ENCODE measurements at places on chromosomes 4 and X. TPM values are rescaled to one million over a fixed set of nuclear protein-coding genes. Genes with fewer than 3 reads are reported as not detected.

GALNT7 gene
- 10.0 TPM for polyA plus RNA-seq

DNA sequence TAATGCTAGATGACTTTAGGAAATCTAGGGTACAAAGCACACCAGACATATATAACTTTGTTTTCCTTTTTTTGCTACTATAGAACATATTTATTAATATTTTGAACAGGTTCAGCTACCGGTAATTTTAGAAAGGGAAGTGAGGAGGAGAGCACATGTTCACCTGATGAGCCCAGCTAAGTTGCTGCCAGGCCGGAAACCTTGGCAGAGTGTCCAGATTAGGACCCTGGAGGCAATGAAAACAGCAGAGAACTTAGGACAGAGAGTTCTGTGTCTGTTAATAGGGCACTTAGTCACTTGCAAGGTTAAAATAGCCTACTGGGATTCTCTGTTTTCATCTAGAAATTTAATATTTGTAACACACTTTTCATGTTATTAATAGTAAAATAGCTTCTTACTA lies 348.9 kb upstream of the CPEB2 start:
- DNase-seq, result no peak
- H3K27me3 ChIP-seq, result no peaks in the 10 kb centered on the region
- no peaks in the 10 kb centered on the region for H3K4me1 ChIP-seq
- no peak overlapping the region for H3K4me3 ChIP-seq
- H3K36me3 ChIP-seq, result no peaks in the 10 kb centered on the region

NEXMIF gene
- polyA plus RNA-seq, result not detected

DNA sequence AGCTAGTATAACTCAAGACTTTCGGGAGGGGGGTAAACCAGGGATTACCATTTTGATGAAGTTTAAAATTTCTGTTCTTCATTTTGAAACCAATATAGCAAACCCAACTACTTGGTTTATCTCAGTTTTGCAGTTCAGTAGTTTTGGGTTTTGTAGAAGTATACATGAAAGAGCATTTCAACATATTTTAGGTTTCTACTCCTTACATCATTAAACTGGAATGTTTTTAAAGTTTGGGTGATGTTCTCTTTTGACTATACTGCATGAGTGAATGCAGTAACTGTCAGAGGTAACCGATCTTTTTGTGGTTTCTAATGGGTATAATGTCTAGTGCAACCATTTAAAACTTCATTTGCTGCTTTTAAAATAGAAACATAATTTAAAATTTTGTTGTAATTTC lies 248.3 kb upstream of the MAD2L1 start:
- H3K4me3 ChIP-seq, result no peak overlapping the region
- no peaks in the 10 kb centered on the region for H3K27me3 ChIP-seq
- H3K36me3 ChIP-seq, result no peaks in the 10 kb centered on the region
- H3K27ac ChIP-seq, result no peak overlapping the region
- no peaks in the 10 kb centered on the region for H3K4me1 ChIP-seq

BBS12 gene
- polyA plus RNA-seq, result 1.8 TPM

STATH gene
- not detected for polyA plus RNA-seq

- no peaks in the 10 kb centered on the region for H3K36me3 ChIP-seq
- H3K27me3 ChIP-seq, result no peaks in the 10 kb centered on the region
- no peak overlapping the region for H3K27ac ChIP-seq
- no peak overlapping the region for H3K4me3 ChIP-seq
- no peaks in the 10 kb centered on the region for H3K4me1 ChIP-seq
Observed at GRCh38 chrX:1124531-1124930, 87.9 kb downstream of the CRLF2 start.

All from CD8-positive, alpha-beta memory T cell (primary cell).